ENCODE measurements at places on chromosomes 5 and 9.

DNA sequence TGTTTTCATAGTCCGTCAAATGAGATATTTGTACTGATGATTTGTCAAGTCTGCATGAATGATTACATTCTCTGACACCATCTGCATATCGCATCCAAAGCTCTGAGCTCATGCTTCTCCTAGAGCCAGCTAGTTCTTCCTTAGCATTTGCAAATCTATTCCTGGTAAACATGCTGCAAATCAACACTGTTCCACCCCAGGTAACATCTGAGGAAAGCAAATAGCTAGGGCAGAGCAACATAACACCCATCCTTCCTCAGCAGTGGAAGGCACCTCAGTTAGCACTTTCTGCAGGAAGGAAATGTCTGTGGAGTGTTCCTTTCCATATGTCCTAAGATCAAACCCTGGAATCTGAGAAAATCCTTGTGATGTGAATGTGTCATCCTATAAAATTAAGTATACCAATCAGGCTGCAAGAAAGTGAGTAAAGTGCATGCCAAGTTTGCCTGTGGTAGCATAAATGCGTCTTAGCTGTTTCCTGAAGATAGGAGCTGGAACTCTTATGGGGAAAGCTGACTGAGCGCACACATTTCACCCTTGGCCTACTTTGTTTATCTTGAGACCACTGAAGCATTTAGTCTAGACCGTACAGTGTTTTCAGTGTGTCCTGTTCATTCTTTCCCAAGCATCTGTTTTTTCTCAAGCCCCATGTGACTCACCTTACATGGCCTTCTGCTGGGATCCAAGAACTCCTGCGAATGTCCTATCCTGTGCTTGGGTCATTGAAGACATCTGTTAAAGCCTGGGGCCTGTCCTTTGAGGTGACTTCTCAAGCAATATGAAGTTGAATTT, 50.9 kb upstream of the STARD4 start:
- DNase-seq = no peak

DNA sequence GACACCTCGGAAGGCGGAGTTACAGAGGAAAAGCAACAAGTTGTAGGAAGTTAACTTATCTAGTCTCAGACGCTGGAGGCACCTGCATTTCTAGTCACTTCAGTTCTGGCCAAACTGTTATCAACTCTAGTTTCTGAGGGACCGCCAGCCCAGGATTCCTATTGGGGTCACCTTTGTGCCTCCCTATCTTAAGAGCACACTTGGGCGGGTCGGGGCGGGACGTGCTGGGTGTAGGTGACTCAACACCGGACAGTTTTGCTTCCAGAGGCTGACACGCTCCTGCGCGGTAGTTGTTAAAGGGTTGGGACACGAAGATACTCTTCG, 679 bp upstream of the KDM4C start:
- DNase-seq = peak; percentile 84

GRCh38 chr5:143985832-143986515, 174.0 kb downstream of the HMHB1 start:
- no peak for DNase-seq

GRCh38 chr9:38032266-38033110, 36.5 kb downstream of the SHB start:
- DNase-seq = no peak

- DNase-seq = no peak
Observed at GRCh38 chr5:69213513-69214215, 21.0 kb upstream of the CDK7 start.

GRCh38 chr5:143229896-143230675, 173.4 kb downstream of the NR3C1 start:
- DNase-seq = peak; percentile 19

DNA sequence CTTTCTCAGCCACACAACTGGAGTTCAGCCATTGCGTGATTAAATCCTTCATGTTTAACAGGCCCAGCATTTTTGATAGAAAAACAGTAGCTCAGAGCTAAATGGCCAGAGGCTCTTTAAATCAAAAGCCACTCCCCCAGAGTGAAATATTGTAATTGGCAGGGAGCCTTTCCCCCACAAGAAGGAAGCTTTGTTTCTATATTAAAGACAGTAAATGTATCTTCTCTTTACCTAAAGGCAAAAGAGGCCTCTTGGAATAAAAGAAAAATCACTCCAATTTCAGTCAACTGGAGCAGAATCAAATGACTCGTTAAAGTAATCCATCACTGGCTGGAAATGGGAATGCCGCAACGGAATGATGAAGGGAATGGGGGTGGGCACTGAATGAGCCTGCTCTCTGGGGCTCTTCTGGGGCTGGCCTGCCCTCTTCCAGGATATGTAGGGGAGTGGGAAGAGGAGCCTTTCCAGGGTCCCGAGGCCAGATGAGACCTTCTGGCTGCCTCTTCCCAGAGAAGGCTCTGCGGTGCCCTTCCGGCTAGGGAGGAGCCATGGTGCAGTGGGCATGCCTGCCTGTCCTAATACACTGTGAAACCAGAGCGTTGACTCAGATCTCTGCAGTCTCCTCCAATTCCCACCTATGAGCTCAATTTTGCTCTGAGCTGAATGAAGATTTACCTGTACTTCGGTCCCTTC, 45.2 kb downstream of the ANKDD1B start:
- DNase-seq = no peak

DNA sequence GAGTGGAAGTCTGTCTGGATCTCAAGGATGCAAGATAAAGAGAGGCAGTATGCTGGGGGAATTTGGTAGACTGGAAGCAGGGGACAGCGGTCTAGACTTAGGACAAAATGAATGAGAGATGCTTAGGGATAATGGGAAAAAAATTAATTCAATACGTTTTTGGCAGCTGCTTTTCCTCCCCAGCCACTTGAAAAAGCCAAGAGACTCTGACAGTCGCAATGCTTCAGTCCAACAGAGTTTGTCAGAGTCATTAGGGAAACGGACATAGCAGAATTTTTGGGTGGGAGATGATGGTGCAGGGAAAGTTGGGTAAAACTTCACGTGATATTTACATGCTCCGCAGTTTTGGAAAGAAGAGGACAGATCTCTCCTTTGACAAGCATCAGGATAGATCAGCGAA, 129.7 kb downstream of the GOLPH3 start:
- no peak for DNase-seq

DNA sequence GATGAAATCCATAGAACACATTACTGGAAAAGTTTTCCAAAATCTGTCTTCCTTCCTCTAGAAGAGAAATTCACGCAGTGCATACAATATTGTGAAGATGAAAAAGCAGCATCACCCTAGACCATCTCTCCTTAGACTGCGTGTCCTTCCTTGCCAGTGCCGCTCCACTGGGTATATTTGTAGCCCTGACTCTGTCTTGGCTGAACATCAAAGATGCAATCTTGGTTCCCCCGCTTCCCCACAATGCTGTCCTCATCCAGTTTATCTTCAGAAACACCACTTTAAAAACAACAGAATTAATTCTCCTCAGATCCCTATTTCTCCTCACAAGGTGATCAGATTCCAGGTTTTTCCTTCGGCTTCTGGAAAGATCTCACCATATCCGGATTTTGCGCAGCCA, 53.9 kb downstream of the ROR2 start:
- DNase-seq = no peak

DNA sequence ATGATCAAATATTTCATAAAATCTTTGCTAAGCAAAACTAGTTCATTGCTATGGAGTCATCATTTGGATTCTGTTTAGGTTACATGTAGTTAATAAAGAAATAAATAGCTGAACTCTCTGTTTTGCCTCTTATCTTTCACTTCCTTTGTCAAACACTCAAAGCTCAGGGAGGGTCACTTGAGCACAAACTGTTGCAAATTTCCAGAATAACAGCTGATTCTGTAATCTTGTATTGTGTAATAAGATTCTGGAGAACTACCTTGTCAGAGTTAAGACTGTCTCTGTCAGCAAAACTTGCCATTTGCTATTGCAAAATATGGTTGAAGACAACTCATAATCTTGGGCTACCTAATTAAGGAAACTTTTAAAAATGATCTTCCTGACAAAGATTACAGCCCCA, 182.0 kb upstream of the MOCS2 start:
- DNase-seq = no peak

GRCh38 chr9:79946712-79947111, 374.9 kb downstream of the TLE4 start:
- DNase-seq = no peak

GRCh38 chr9:34959461-34959860, 1.4 kb downstream of the PHF24 start:
- DNase-seq = no peak

GRCh38 chr9:136345281-136346156, 18.0 kb downstream of the DNLZ start:
- DNase-seq = no peak

GRCh38 chr5:66742083-66742895, 146.1 kb downstream of the MAST4 start:
- no peak for DNase-seq

GRCh38 chr5:53262348-53262970, 152.9 kb upstream of the MOCS2 start:
- no peak for DNase-seq

GRCh38 chr9:8419596-8420275, 620.2 kb upstream of the DMAC1 start:
- no peak for DNase-seq

GRCh38 chr9:85431339-85432102, 310.2 kb downstream of the AGTPBP1 start:
- DNase-seq = no peak

DNA sequence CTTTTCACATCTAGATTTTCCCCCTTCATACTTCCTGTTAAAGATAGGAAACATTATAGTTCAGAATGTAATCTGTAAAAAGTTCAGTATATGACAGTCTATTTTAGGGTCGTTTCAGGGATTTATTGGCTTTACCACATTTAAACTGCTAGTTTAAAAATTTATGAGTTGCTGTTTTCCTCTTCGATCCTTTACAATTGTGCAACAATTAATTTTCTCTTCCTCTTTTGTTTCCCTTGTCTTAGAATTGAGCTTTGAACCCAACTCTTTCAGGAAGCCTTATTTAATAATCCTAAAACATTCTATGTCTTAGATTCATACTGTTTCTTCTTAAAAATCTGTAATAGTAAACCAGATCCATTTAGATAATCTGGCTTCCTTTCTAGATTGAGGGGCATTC, 16.4 kb downstream of the ZSWIM6 start:
- no peak for DNase-seq

GRCh38 chr9:116345817-116346216, 192.2 kb downstream of the PAPPA start:
- DNase-seq = no peak

DNA sequence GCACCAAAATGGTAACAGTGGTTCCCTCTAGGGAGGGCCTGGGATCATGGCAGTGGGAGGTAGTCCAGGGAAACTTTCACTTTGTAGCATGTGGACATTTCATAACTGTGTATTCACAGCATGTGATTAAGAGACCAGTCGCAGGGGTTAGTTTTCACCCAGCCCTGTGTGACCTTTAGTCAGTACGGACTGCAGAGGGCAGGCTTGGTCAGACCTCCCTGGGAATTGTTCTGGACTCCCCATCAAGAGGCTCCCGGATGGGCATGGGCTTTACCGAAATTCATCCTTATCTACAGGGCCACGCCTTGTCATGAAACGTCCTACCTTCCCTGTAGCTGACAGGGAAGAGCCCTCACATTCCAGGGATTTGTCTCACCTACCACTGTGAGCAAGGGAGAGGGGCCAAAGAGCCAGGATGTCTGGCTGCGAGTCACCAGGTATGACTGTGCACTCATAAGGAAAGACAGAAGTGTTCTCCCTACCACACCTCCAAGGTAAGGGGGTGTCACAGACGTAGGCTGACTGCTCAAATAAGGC, 19.9 kb downstream of the GPX3 start:
- DNase-seq = no peak

DNA sequence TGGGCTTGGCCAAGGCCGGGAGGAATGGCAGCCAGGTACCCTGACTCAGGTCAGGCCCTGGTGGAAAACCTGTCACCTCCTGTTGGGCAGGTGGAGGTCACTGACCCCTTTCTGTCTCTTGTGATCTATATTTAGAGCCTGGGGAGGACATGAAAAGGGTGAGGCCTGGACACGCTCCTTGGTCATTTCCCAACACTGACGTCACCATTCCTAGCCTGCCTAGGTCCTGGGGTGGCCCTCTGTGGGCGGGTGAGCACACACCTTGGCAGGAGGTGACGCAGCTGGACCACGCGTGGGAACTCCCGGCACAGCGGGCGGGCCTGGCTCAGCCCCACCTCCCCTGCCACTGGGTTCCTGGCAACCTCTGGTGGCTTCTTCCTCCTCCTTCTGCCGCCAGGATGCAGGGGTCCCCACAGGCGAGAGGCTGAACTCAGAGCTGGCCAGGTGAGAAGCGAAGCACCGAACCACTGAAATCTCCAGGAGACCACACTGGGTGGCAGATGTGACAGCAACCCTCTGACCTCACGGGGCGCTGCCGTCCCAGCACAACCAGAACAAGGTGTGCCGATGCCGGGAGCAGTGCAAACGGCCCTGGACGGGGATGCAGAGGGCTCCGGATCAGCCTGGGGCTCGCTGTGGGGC, 6.4 kb upstream of the RALGDS start:
- DNase-seq = peak; percentile 84

DNA sequence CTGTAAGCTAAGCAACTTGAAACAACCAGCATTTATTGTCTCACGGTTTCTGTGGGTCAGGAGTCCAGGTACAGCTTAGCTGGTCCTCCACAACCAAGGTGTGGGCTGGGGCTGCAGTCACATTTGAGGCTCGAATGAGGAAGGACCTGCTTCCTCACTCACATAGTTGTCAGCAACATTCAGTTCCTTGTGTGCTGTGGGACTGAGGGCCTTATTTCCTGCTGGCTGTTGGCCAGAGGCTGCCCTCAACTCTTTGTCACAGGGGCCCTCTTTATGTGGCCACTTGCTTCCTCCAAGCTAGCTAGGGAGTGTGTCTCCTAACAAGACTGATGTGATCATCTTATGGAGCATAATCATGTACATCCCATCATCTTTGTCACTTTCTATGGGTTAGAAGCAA, 29.2 kb upstream of the SEMA4D start:
- peak; percentile 59 for DNase-seq

GRCh38 chr5:78576376-78576775, 72.2 kb downstream of the LHFPL2 start:
- no peak for DNase-seq

- peak; percentile 28 for DNase-seq
Observed at GRCh38 chr5:607541-608428, 4.4 kb upstream of the CEP72 start.

Data from CD4-positive, alpha-beta T cell treated with Interferon gamma for 1 hour (primary cell).